A549 treated with GW870086 at 1 μM for 4 hours (cell line): ENCODE measurements at places on chromosomes 1 and 21. TPM values are rescaled to one million over a fixed set of nuclear protein-coding genes. Genes with fewer than 3 reads are reported as not detected.

PSMD4 gene
- 168 to 195 TPM (median 180 TPM) in 5 replicates for total RNA-seq

CR2 gene
- total RNA-seq, result 0.03 to 0.05 TPM in 2 of 5 replicates, not detected in the others

GCSAML gene
- total RNA-seq, result not detected in 5 replicates

RPE65 gene
- not detected in 5 replicates for total RNA-seq

LMX1A gene
- not detected in 5 replicates for total RNA-seq

PRR9 gene
- total RNA-seq, result not detected in 5 replicates

KCNE2 gene
- not detected in 5 replicates for total RNA-seq

ITLN2 gene
- total RNA-seq, result 0.30 to 0.93 TPM (median 0.57 TPM) in 5 replicates

PPM1J gene
- total RNA-seq, result 0.89 to 1.6 TPM (median 0.99 TPM) in 5 replicates

CNST gene
- total RNA-seq, result 6.2 to 9.3 TPM (median 7.9 TPM) in 5 replicates
